Calu3 (cell line): ENCODE measurements at places on chromosomes 4 and X. TPM values are rescaled to one million over a fixed set of nuclear protein-coding genes. Genes with fewer than 3 reads are reported as not detected.
A peak's percentile ranks its signal among the peaks of the same experiment; 100 is the strongest.

The CPLX1 gene
- total RNA-seq: 0.42 and 0.93 TPM in 2 replicates

The FAM236B gene
- total RNA-seq: not detected in 2 replicates

The GABRB1 gene
- not detected in 2 replicates for total RNA-seq

The LIMCH1 gene
- total RNA-seq: 53.9 and 78.7 TPM in 2 replicates

The PPEF2 gene
- not detected in 2 replicates for total RNA-seq

- no peak for DNase-seq
Measured at GRCh38 chr4:145779319-145779801, 99.4 kb downstream of the C4orf51 start.

GRCh38 chr4:45324455-45325417, 598.4 kb upstream of the GNPDA2 start:
- DNase-seq: no peak

DNA sequence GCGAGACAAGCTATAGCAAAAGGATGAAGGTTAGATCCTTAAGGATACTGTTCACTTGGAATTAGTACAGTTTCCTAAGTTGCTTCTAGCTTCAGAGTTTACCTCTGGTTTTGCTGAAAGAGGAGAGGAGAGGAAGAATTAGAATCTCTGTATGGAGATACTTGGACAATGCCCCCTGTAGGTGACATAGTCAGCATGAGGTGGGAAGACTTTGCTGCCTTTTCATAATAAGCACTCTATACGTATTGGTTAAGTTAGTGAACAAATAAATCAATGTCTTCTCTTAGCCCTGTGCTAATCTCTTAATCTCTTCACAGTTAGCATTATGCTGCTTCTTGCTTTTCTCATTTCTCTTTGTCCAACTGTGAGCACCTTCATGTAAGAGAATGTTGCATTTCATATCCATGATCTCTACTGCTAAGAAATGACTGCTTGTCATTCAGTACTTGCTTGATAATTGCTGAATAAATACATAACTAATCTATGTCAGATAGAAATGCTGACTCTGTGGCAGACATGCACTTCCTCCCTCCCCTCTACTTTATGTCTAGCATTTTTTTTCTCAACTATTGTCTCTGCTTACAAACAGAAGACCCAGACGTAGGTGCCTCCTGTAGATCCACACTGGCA, 527.2 kb downstream of the GBA3 start:
- DNase-seq: no peak

DNA sequence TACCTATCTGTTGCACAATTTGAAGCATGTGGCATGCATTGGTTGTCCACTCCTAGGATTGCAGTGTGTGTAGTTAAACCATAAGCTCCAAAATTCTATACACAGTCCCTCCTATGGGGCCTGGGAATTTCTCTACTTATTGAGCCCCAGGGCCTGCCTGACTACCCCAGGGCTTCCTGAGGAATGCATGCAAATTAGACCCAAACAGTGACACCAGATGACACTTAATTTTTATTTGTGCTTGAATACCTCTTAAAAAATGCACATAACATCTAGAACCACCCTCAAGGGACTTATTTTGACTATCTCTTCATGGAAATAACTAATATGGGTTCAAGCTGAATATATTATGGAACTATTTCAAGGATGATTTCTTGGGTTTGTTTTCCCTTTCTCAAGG, 236.4 kb downstream of the PPP1R2C start:
- DNase-seq: no peak

DNA sequence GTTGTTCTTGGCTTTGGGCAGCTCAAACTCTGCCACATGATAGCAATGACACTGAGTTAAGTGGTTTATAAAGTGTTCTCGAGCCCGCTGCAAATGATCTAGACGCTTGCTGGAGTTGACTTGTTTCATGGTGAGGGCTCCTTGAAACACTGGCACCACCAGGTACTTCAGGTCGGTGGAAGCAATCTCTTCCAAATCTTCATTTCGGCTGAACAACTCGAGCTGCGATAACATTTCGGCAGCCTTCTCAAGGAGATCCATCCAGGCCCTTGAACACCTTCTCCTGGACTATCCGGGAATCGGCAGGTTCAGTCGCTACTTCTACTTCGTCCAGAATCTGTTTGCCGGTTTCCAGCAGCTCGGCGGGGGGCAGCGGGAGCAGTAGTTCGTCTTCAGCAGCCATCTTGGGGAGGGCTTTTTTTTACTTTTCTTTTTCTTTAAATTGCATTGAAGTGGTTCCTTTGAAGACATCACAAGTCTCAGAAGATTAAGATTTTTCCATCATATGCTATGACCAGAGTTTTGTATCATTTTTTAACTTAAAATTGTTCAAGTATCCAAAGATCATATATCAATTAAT, 28.0 kb downstream of the HNRNPDL start:
- no peak for DNase-seq

- no peak for DNase-seq
Measured at GRCh38 chrX:47458528-47458927, 24.5 kb downstream of the ZNF41 start.

GRCh38 chr4:150164055-150164454, 85.8 kb downstream of the DCLK2 start:
- no peak for DNase-seq

GRCh38 chr4:85748654-85749053, 273.7 kb downstream of the ARHGAP24 start:
- DNase-seq: no peak

DNA sequence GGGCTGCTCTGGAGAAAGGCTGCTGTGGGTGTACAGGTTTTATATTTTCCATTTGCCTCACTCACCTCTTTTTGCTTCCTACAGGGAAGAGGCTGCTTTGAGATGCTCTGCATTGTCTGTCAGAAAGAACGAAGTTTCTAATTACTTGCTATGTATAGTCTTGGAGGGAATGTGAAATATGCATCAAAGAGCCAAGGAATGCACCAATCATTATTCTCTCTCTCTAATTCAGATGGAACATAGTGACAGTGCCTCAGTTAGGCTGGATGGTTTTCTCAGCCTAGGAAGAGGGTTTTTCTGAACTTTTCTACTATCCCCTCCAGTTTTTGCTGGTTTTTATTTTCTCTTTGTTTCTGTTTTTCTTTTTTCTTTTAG, 106.8 kb upstream of the SLC4A4 start:
- DNase-seq: no peak

DNA sequence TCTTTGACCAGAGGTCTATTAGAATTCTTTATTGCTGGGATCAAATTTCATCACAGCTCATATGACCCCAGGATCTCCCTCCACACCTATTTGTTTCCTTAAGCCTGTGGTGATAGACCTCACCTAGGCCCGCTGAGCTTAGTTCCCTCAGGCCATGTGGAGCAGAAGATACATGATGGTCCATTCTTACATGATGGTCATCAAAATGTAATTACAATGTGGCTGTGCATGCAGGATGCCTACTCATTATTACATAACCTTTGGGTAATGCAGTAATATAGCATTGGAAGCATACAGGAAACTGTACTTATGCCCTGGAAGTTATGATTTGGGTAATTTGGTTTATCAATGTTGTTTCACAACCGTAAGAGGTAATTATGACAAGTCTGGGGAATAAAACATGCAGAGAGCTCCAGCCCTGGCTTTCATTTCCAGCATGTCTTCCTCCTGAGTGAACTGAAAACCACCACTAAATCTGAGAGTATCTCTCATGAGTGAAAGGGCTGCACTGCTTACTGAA, 67.0 kb upstream of the AGA start:
- DNase-seq: no peak

GRCh38 chr4:152045807-152046571, 285.2 kb upstream of the GATB start:
- DNase-seq: peak; percentile 78

GRCh38 chr4:176034499-176034898, 31.1 kb upstream of the WDR17 start:
- peak; percentile 35 for DNase-seq

DNA sequence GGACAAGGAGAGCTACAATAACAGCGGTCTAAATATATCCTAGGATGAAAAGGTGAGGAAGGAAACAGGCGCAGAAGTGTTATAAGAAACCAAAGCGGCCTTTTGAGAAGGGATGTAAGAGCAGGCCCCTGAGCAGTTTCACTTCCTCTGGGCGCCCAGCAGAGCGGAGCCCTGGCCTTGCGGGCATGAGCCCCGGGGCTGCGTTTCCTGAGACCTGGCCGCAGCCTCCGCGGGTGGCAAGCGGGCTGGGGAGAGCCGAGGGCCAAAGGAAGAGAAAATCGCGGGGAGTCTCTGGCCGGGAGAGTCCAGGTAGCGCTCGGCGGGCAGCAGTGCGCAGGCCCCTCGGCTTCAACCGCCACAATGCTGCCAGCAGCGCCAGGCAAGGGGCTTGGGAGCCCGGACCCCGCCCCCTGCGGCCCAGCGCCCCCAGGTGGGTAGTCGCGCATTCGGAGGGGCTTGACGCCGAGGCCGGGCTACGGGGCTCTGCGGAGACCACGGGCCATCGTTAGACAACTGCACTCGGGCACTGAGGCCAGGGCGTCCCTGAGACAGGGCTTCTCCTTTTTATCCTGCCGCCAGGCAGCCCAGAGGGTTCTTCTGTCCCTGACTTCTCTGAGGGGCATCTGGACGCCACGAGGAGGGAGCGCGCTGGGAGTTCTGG, at the start of gene BANK1:
Gene BANK1, plus strand, starts transcription at position 210 of the 661 bp plus-strand sequence. Its CDS starts 151 bp downstream, at position 361.
- peak; percentile 67 for DNase-seq

GRCh38 chr4:74056858-74057562, 18.5 kb upstream of the CXCL3 start:
- no peak for DNase-seq

DNA sequence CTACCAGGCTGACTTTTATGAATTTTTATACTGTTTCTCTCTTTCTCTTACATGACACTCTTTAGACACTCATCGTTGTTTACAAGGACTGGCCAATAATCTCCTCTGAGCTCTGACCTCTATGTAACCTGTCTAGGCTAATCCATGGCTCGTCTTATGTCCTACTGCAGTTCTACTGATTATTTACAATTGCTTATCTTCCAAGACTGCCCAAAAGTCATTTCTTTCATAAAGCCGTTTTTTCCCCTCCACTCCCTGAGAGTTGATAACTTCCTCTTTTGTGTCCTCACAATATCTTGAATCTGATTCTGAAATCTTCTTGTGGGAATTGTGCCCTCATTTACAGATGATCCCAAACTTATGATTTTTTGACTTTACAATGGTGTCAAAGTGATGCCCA, 18.3 kb upstream of the SNCA start:
- no peak for DNase-seq

DNA sequence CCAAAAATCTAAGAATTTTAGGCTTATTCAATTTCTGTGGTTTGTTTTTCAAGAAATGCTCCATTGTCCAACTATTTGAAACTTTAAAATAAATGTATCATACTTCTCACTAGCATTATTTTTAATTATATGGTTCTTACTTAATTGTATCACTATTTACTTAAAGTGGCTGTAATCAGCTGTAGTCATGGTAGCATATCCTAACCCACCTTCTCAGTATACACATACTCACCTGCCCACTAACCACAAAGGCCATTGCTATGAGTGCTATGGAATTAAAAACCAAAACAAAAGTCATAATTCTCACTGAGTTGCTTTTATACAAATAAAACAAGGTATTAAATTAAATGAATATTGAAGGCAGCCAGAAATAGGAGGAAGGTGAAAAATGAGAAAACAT, 5.0 kb downstream of the FBXO8 start:
- DNase-seq: no peak

DNA sequence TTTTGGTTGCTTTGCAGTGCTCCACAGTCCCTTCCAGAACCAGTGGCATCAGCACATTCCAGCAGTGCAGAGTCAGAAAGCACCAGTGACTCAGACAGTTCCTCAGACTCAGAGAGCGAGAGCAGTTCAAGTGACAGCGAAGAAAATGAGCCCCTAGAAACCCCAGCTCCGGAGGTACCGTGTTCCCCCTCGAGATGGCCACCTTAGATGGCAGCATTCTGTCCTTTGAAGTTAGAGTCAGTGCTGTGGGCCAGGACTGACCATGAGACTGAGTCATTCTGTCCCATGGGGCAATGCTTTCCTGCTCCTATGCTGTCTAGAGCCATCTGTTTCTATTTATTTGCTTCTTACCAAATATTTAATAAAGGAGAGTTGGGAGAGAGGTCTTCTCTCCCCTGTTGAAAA, 112.3 kb downstream of the KLHL8 start:
- peak; percentile 21 for DNase-seq

DNA sequence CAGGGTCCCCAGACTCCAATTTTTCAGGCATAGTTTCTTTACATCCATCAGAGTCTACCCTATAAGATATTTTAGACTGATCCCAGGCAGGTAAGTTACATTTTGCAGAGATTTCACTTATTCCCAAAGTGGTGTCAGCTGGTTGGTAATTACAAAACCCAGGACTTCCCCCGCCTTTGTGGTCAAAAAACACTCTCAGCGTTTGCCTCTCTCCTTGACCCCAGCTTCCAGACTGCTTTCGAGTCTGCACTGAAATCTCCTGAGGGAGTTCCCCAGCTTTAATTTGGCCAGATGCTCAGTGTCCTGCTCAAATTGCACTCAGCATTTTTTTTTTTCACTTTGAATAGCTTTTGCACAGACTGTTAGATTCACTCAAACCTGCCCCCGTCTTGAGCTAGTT, 11.2 kb upstream of the AMOT start:
- DNase-seq: no peak

- no peak for DNase-seq
Measured at GRCh38 chr4:26235500-26235899, 85.3 kb upstream of the RBPJ start.

DNA sequence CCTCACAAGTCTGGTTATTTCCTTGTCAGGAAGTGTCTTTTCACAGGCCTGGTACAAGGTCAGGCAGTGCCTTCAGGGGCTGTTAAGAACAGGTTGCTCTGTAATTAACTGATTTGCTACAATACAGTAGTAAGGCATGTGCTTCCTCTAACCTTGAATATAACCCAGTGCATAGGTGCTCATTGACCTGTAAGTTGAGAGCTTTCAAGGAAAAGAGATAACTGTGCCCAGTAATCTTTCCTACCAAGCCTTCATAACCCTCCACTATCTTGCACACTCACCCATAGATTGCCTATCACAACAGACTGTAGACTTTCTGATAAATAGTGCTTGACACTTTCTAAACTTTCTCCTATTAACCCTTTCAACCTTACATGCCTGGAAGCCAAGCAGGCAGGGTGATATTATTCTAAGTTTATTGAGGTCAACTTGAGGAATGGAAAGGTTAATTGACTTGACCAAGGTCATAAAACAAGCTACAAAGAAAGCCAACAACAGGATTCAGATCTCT, 148.1 kb downstream of the PPARGC1A start:
- no peak for DNase-seq

- no peak for DNase-seq
Measured at GRCh38 chr4:23091711-23092110, 399.0 kb downstream of the GBA3 start.

GRCh38 chr4:182074810-182075209, 168.4 kb upstream of the TENM3 start:
- DNase-seq: no peak

DNA sequence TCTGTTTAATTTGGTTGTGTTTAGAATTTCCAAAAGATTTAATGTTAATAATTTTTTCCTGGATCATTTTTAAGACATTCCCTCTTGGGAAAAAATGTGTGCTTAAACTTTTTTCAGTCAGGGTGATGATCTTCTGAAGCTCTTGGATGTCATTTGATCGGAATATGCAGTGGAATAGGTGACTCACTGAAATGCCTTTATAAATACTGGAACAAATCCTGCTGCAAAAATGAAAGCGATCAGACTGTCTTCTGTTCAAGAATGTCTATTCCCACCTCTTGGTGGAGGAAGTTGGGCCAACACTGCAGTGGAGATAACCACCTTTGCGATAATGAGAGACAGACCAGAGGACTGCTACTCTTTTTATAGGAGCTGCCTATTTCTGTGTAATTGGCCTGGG, 46.7 kb downstream of the LARP1B start:
- no peak for DNase-seq
